A549 treated with AZD2906 at 1 μM for 4 hours (cell line): ENCODE measurements at places on chromosomes 7 and 10. TPM values are rescaled to one million over a fixed set of nuclear protein-coding genes. Genes with fewer than 3 reads are reported as not detected.

Gene CYP26C1
- not detected in 5 replicates for total RNA-seq

Gene LEP
- not detected in 5 replicates for total RNA-seq

Gene CNPY4
- 9.2 to 10.9 TPM (median 10.2 TPM) in 5 replicates for total RNA-seq

Gene CASTOR2
- 3.4 to 4.7 TPM (median 4.4 TPM) in 5 replicates for total RNA-seq

Gene NRF1
- 9.2 to 10.3 TPM (median 9.8 TPM) in 5 replicates for total RNA-seq

Gene NKX1-2
- 0.02 to 0.05 TPM (median 0.03 TPM) in 5 replicates for total RNA-seq

Gene CRHR2
- total RNA-seq = 0.02 to 0.08 TPM in 2 of 5 replicates, not detected in the others

Gene PSPH
- 19.7 to 31.0 TPM (median 23.3 TPM) in 5 replicates for total RNA-seq

Gene GIMAP4
- not detected in 5 replicates for total RNA-seq

Gene PLXNA4
- 0.18 to 0.85 TPM (median 0.56 TPM) in 5 replicates for total RNA-seq

Gene INSYN2A
- total RNA-seq = 1.4 to 1.8 TPM (median 1.5 TPM) in 5 replicates

Gene GRM3
- not detected in 5 replicates for total RNA-seq

Gene HTR5A
- total RNA-seq = not detected in 5 replicates

Gene AGBL3
- 0.75 to 1.4 TPM (median 0.96 TPM) in 5 replicates for total RNA-seq
